ENCODE measurements at places on chromosomes 4 and X. TPM values are rescaled to one million over a fixed set of nuclear protein-coding genes. Genes with fewer than 3 reads are reported as not detected.

AFF2 gene
- 0.04 TPM for total RNA-seq

- H3K4me3 ChIP-seq = no peak overlapping the region
- H3K36me3 ChIP-seq = no peaks in the 10 kb centered on the region
- peaks cover 7% of the 10 kb centered on the region for H3K27me3 ChIP-seq
- no peak overlapping the region for H3K27ac ChIP-seq
Measured at GRCh38 chrX:25737540-25737939, 400.6 kb upstream of the MAGEB18 start.

GRCh38 chrX:134533352-134533751 lies 73.4 kb downstream of the HPRT1 start:
- H3K4me1 ChIP-seq = no peaks in the 10 kb centered on the region
- peaks cover 10% of the 10 kb centered on the region for H3K27me3 ChIP-seq
- no peak for DNase-seq
- no peak overlapping the region for H3K4me3 ChIP-seq
- H3K27ac ChIP-seq = no peak overlapping the region

DNA sequence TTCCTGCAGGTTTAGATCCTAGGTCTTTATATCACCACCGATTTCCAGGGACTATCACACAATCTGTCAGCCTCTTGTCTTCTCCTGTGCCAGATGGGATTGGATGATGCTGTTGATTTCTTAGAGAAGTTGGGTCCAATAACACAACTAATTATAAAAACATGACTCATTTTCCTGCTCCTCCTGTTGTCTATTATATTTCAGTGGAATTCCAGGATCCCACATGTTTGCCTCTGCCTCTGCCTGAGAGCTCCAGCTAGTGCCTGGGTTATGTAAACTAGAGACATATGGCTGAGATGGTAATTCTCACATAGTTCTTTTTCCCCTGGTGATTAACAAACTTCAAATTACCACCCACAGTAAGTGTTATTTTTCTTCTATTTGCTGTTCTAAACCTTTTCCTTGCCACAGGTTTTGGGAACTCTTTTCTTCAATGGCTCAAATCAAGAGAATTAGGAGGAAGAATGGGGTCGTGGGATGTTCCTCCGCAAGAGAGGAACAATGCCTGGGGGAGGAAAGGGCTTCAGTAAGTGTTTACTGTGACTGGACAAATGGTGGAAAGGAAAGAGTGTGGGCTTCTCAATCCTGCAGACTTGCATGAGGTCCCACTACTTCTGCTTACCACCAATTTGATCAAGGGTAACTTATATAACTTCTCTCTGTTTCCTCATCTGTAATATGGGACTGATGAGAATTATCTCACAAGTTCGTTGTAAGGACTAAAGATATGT lies 3.4 kb upstream of the HOPX start:
- H3K27ac ChIP-seq = no peak overlapping the region
- H3K4me3 ChIP-seq = no peak overlapping the region
- no peaks in the 10 kb centered on the region for H3K4me1 ChIP-seq
- H3K27me3 ChIP-seq = no peaks in the 10 kb centered on the region

- no peaks in the 10 kb centered on the region for H3K27me3 ChIP-seq
- no peaks in the 10 kb centered on the region for H3K4me1 ChIP-seq
- peak; percentile 43 for DNase-seq
- no peaks in the 10 kb centered on the region for H3K36me3 ChIP-seq
- H3K4me3 ChIP-seq = peak overlapping the region; percentile 42
Measured at GRCh38 chrX:149937871-149938426, 342 bp downstream of the EOLA2 start.

FAM53A gene
- 1.0 TPM for total RNA-seq

DNA sequence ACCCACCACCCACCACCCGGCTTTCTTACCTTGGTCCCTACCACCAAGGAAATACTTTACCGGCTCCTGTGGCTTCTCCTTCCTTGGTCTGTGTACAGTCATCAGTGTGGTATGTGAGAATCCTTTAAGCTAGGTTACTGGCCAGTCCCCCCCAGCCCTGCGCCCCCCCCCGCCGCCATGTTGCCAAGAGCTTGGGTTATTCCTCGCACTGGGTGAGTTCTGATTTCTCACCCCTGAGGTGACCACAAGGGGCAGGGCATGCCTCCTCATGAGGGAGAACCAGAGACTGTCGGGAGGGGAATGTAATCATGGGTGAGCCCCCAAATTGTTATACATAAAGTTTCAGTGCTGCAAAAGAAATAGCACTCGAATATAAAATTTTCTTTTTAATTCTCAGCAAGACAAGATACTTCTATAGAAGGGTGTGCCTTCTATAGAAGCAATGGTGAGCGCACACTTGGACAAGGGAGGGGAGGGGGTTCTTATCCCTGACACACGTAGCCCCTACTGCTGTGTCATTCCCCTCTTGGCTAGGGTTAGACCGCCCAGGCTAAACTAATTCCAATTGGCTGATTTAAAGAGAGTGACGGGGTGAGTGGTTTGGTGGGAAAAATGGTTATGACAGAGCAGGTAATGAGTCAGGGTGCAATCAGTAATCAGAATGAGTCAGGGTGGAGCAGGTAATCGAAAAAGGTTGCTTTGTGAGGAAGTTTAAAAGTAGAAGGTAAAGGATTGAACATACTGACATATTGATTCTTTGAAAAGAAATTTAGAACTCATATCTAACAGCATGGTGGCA lies 133.2 kb downstream of the KDM6A start:
- peaks cover 4% of the 10 kb centered on the region for H3K4me1 ChIP-seq
- H3K36me3 ChIP-seq = no peaks in the 10 kb centered on the region
- DNase-seq = no peak

GRCh38 chr4:4714331-4714730 lies 145.1 kb upstream of the MSX1 start:
- H3K4me3 ChIP-seq = no peak overlapping the region
- no peaks in the 10 kb centered on the region for H3K27me3 ChIP-seq
- no peak overlapping the region for H3K27ac ChIP-seq
- no peaks in the 10 kb centered on the region for H3K36me3 ChIP-seq

- H3K4me3 ChIP-seq = no peak overlapping the region
- peak overlapping the region; percentile 29 for H3K27ac ChIP-seq
- no peaks in the 10 kb centered on the region for H3K36me3 ChIP-seq
Measured at GRCh38 chrX:12977761-12978204, 2.9 kb downstream of the TMSB4X start.

- no peak overlapping the region for H3K4me3 ChIP-seq
- H3K27me3 ChIP-seq = no peaks in the 10 kb centered on the region
- DNase-seq = no peak
- H3K27ac ChIP-seq = no peak overlapping the region
- no peaks in the 10 kb centered on the region for H3K4me1 ChIP-seq
Measured at GRCh38 chr4:106629268-106629625, 260.7 kb upstream of the GIMD1 start.

- H3K27ac ChIP-seq = no peak overlapping the region
- H3K4me3 ChIP-seq = no peak overlapping the region
- no peaks in the 10 kb centered on the region for H3K27me3 ChIP-seq
- H3K36me3 ChIP-seq = no peaks in the 10 kb centered on the region
- no peak for DNase-seq
Measured at GRCh38 chr4:173492315-173492714, 37.7 kb downstream of the HAND2 start.

- H3K27me3 ChIP-seq = no peaks in the 10 kb centered on the region
- H3K36me3 ChIP-seq = no peaks in the 10 kb centered on the region
- no peak overlapping the region for H3K4me3 ChIP-seq
- no peak overlapping the region for H3K27ac ChIP-seq
Measured at GRCh38 chrX:53251307-53251706, 26.3 kb upstream of the KDM5C start.

- no peaks in the 10 kb centered on the region for H3K27me3 ChIP-seq
- H3K36me3 ChIP-seq = no peaks in the 10 kb centered on the region
- peaks cover 10% of the 10 kb centered on the region for H3K4me1 ChIP-seq
- H3K4me3 ChIP-seq = peak within 1 kb of the TSS; percentile 97
- peak; percentile 63 for DNase-seq
Measured at GRCh38 chr4:183504930-183505610, at the start of gene ING2. Gene ING2, plus strand, starts transcription at chr4:183505058. Its CDS starts 138 bp downstream, at chr4:183505196.

RAB41 gene
- not detected for total RNA-seq

DNA sequence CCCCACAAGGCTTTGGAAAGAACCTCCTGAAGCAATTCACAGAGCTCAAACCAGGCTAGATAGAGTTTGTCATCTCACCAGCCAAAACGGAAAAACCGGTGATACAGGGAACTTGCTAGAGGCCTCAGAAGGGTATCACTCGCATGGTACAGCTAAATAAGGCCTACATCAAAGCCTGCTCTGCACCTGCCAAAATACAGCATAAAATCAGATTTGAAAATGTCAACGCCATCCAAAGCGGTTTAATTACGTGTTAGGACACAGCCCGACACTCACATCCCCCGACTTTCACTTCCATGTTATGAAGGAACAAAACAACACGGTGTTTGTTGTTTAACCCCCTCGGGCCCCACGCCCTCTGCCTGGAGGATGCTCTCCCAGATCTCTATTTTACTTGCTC lies 65.0 kb downstream of the MAPK10 start:
- H3K36me3 ChIP-seq = no peaks in the 10 kb centered on the region
- no peak for DNase-seq

DNA sequence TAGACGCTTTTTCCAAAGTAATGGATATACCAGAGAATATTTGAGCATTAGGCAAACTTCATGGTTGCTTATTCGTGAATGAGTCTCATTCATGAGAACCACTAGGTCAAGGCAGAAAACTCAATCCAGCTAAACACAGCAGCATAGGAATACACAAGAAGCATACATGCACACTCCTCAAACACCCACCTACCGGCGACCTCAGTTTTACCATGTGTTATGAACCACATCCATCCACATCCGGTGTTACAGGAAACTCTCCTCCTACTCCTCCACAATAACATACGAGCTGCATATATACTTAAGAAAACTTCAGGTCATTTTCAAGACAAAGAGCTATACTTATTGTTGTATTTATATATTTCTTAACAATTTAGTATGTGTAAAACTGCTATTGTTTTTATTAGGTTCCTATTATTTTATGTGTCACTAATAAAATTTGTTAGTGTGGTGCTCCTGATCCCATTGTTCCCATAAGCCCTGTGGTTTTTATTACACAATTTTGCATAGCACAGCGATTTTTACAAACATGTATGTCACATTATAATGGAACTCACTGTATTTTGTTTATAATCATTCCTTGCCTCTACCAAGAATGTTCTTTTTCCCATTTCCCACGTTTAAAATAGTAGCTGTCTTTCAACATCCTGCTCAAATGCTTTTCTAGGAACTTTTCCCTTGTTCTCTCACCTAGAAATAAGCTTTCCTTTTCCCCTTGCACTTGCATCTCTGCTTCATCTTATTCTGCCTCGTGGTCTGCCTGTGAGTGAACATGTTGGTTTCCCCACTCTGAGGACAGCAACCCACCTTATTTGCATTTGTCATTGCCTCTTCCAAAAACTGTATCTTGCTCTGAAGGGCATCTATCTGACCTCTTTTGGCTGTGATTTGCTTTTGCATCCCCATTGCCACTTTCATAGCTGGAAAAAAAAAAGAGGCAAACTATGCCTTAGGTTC lies 48.3 kb downstream of the STBD1 start:
- H3K4me3 ChIP-seq = no peak overlapping the region
- no peaks in the 10 kb centered on the region for H3K36me3 ChIP-seq
- H3K4me1 ChIP-seq = peaks cover 7% of the 10 kb centered on the region
- H3K27me3 ChIP-seq = no peaks in the 10 kb centered on the region

FREM3 gene
- total RNA-seq = not detected

DNA sequence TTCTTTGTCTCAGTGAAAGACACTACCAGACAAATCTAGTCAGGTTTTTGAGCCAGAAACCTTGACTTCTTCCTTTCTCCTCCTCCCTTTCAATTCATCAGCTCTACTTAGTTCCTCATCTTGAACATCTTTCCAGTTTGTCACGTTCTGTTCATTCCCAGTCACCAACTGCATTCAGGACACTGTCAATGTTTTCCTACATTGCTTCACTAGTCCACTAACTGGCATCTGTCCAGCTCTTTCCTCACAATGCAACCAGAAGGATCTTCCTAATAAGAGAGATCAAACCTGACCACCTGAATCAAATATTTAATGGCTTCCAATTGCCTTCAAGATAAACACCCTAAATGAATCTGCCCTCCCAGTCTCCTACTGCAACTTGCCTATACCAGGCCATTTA lies 52.5 kb downstream of the SYNPO2 start:
- no peaks in the 10 kb centered on the region for H3K4me1 ChIP-seq
- no peak overlapping the region for H3K27ac ChIP-seq
- DNase-seq = no peak
- H3K27me3 ChIP-seq = no peaks in the 10 kb centered on the region
- H3K4me3 ChIP-seq = no peak overlapping the region

AMTN gene
- total RNA-seq = not detected

GRCh38 chrX:43450355-43450754 lies 205.7 kb upstream of the MAOA start:
- H3K27ac ChIP-seq = no peak overlapping the region
- H3K4me3 ChIP-seq = no peak overlapping the region
- no peaks in the 10 kb centered on the region for H3K36me3 ChIP-seq
- no peak for DNase-seq

- no peak for DNase-seq
- no peaks in the 10 kb centered on the region for H3K27me3 ChIP-seq
- no peak overlapping the region for H3K27ac ChIP-seq
- H3K4me1 ChIP-seq = no peaks in the 10 kb centered on the region
- H3K36me3 ChIP-seq = no peaks in the 10 kb centered on the region
Measured at GRCh38 chr4:138406876-138407275, 164.7 kb upstream of the SLC7A11 start.

HSD17B10 gene
- total RNA-seq = 30.6 TPM

DCAF4L1 gene
- total RNA-seq = 0.03 TPM

RNF4 gene
- total RNA-seq = 28.0 TPM

PABPC4L gene
- 0.24 TPM for total RNA-seq

DNA sequence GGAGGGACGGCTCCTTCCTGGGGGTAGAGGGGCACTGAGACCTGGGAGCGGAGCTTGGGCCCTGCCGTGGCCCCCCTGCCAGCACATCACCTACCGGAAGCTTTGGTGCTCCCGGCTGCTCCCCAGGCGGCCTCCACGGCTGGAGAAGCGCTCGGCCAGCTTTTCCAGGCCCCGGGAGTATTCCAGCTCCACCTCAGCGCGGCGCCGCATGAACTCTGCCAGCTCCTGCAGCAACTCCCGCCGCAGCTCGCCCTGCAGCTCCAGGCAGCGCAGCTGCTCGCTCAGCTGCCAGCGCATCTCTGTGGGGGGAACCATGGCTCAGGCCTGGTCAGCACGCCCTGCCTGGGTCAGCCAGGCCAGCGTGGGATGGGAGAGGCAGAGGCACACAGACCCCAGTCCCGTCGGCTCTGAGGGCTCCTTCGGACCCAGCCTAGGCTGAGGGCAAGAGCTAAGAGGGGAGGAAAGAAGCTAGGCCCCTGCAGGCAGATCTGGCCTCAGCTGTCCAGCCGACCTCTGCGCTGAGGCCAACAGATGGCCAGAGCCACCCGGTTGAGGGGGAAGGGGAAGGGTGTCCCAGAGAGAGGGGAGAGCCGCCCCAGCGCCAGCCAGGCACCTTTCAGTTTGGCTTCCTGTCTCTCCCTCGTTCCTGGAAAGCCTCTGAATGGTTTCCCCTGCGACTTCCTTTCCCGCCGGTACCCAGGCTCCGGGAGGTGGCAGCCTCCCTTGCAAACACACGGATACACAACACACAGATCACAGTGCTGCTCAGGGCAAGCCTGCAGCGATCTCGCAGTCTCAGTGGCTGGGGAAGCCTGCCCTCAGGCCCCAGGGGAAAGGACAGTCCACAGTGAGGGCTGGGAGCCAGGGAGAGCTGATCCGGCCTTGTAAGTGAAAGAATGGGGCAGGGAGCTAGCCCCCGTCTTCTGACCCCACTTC lies 4.3 kb downstream of the ARHGAP4 start:
- no peaks in the 10 kb centered on the region for H3K27me3 ChIP-seq
- DNase-seq = peak; percentile 79
- H3K4me3 ChIP-seq = no peak overlapping the region
- H3K36me3 ChIP-seq = no peaks in the 10 kb centered on the region
- H3K4me1 ChIP-seq = peaks cover under 1% of the 10 kb centered on the region

All from pancreas (tissue), 10 donors.